ENCODE measurements at places on chromosomes 7 and 10.
A peak's percentile ranks its signal among the peaks of the same experiment; 100 is the strongest.

- no peak for DNase-seq
These were observed 766.0 kb upstream of the POT1 start for GRCh38 chr7:125695626-125696025.

GRCh38 chr10:114010316-114010715, 33.4 kb upstream of the ADRB1 start:
- no peak for DNase-seq

DNA sequence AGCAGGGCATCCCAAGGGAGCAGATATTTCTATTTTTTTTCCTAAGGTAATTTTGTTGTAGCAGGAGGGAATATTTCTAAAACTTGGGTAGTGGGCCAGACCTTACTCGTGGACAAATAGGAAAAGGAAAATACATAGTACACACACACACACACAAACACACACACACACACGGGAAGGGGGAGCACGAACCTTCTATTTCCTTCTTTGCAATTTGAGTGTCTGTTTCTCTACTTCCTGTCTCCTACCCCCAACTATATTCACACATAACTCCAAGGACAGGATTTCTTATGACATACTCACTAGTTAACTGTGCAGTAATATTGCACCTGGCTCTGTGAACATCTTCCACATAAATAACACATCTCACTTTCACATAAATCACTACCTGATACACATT, 4.4 kb downstream of the LDB1 start:
- DNase-seq, result no peak

DNA sequence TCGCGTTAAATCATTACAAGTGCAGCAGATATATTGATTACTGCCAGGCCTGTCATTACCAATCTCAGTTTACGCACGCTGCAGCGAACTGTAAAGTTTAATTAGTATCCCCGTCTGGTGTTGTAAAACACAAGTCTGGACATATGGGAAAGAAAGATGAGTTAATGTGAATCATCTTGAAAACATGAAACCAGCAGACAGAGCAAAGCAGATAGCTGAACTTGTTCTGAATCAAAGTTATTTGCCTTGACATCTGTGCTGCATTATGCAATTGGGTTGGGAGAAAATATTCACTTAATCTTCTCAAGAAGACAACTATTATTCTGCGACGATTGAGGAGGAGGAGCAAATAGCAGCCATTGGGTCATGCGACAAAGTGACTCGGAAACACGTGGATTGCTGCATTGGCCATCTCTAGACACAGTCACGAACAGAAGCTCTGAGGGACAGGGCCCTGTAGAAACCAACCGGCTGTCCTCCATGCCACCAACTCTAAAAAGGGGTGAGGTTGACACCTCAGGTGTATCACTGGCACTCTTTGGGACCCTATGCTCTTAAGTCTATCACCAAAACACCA, 156.3 kb upstream of the C7orf33 start:
- peak; percentile 76 for DNase-seq

DNA sequence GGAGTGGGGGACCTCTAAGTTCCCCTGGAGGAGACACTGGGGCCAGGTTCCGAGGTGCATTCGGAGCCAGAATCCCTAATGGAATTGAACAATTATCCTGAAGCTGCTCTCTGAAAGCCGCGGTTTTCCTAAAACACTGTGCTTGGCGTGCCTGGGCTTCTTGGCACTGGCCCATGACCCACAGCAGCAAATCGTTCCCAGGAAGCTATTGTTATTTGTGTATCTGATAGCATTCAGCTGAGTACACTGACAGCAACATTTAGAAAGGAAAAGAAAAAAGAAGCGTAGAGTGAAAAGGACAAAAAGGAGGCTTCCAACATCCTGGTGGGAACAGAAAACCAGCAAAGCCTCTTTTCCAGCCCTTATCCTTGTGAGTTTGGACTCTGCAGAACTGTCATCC, 339.8 kb downstream of the FRMD4A start:
- peak; percentile 79 for DNase-seq

GRCh38 chr10:32153931-32154330, 97.7 kb upstream of the KIF5B start:
- no peak for DNase-seq

DNA sequence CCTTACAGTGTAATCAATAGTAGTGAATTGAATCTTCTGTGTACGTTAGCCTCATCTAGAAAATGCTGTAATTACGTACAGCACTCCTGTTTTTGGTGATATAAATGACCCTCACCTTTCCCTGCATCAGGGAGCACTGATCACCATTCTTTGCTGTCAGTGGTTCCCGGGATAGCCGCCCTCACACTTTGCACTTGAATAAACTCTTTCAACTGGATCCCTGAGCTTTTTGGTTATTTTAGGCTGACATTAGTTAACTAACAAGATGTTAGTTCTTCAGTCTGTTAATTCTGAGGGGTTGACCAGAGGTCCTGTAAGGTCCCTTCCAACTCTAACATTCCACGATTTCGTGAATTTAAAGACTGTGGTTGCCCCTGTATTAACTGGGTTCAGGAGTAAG, 23.4 kb upstream of the ZC3HAV1 start:
- no peak for DNase-seq

- DNase-seq, result no peak
These were observed 203.0 kb upstream of the MEOX2 start for GRCh38 chr7:15889507-15889906.

All from spinal cord (tissue), 10 donors.